ENCODE measurements at places on chromosomes 1 and 21.

DNA sequence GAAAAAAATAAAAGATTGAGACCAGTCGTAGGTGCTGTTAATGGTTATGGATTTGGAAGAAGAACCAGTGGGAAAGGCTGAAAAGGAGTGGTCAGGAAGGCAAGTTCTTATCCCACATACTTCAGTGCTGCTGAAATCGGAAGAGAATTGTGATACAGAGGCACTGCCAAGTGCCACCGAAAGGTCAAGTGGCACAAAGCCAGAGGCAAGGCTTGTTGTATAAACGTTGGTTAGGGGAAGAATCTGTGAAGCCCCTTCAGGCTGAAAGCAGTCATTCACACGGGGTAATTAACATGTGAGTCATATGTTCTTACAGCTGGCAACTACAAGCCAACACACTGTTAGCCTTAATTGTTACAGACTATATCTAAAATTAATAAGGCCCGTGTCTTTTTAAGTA, 48.8 kb downstream of the ZBTB40 start:
- DNase-seq = no peak

- DNase-seq = no peak
Observed at GRCh38 chr1:4214826-4215225, 314.8 kb upstream of the C1orf174 start.

GRCh38 chr21:15291621-15292266, 226.9 kb upstream of the NRIP1 start:
- no peak for DNase-seq

DNA sequence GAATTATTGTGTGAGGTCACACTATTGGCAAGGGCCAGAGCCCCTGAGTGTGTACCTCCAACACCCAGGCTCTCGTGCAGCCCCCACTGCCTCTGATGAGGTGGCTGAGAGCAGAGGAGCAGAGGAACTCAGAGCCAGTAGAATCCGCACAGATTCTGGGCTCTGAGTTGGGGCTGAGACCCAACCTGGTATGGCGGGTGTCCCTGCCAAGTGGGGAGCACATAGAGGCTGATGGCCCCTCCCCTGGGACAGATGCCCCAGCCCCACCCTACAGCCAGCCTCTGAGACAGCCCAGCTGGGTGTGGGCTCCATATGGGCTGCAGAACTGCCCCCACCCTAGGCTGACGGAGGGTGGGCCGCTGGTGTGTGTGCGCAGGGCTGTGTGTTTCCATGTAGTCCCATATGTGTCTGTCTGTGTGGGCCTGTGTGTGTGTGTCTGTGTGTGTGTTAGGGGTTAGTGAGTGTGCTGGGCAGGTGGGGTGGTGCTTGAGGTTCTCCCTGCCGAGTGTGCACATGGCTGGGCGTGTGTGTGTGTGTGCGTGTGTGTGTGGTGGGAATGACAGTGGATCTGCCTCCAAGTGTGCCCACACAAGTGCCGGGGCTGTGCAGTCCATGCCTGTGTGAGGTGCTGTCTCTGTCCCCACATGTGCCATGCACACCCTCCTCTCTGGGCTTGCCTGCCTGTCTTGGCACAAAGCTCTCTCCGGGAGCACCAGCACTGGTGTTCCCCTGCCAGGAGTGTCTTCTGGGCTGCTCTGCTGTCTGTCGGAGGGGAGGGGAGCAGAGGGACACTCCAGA, 24.4 kb downstream of the FOXO6 start:
- DNase-seq = no peak

DNA sequence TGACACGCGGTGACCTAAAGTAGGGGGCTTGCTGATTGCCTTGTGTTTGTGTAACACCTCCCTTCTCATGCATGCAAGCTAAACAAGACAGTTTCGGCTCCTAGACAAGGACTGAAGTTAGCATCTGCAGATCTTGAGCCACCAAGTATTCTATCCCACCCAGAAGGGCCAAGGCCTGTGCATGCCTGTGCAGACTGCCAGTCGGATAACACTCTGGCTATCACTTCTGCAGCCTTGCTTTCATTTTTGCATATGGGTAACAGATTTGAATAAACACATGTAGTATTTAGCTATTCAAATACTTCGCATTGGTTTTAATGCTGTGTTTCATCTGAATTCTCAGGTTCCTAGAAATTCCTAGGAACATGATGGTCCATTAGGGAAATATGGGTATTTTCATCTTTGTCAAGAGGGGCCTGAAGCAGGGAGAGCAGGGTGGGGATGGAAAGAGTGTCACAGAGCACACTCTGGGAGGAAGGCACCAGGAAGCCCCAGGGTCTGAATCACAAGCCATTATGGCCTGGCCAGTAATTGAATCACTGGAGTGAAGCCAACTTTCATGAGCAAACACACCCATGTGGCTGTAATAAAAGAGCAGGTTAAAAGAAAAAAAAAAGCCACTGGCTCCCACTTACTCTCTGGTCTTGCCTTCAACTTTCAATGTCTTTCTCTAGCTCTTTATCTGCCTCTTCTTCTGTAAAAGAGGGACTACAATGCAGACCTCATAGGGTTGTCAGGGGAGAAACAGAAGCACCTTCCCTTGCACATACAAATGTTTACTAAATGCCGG, 28.3 kb downstream of the GADD45A start:
- no peak for DNase-seq

- no peak for DNase-seq
Observed at GRCh38 chr1:227741166-227741870, 6.1 kb downstream of the SNAP47 start.

DNA sequence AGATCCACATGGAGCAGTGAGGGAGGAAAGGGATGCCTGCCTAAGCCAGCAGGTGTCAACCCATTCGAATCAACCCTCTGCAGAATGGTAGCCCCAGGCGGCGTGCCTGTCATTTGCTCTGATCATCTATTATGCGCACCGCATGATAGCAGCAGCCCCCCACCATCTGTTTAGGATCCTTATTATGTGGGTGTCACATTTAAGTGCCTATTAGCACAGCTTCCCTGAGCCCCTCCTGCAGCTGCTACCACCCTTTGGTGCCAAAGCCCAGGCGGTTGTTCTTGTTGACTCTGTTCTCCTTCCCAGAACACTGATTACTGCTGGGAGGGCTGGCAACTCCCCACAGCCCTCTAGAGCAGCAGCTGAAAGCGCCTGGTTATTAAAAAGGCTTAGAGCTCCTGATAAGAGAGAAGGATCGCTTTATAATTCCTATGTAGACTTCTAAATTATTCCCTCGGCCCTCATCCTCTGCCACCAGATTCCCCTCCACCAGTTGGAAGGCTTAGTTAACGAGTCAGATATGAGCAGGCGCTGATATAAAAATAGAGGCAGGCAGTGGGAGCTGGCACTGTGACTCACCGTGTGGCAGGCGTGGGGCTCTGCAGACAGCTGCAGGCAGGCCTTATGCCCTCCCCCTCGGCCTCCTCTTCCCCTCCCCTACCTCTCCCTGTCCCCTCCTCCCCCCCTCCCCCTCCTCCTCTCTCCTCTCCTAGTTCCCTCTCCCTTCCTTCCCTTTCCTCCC, 23.0 kb downstream of the ACTA1 start:
- DNase-seq = no peak

DNA sequence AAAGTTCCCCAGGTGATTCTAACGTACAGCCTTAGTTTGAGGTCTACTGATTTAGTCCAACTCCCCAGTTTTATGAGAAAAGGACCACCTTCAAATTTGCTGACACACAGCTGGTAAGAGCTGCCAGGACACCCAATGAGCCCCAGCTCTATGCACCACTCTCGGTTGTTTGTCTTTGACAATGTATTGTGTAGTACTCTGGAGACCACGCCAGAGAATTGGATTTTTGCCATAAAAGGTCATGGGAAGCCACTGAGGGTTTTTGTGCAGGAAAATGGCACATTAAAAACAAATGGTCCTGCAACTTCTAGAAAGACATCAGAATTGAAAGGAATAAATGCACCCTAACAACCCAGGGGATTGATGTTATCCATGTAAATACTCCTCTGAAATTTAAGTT, 7.1 kb upstream of the IER5 start:
- no peak for DNase-seq

- DNase-seq = no peak
Observed at GRCh38 chr21:42905195-42905594, 12.1 kb downstream of the NDUFV3 start.

- peak; percentile 9 for DNase-seq
Observed at GRCh38 chr1:110211496-110212168, 1.5 kb downstream of the KCNC4 start.

DNA sequence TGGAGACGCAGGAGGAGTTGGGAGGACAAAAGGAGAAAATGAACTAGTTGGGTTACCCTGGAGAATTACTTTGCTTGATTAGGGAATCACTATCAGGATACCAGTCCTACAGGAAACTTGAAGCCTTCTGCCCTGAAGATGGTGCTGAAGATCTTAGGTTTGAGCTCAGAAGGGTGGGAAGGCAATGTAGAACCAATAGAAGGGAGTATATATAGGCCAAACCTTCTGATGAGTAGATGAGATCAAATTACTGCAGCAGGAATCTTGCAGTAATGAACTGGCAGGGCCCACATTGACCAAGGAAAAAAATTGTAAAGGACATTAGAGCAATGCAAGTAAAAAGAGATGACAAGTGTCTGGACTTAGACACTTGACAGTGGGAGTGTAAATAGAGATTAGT, 116.3 kb upstream of the CACYBP start:
- no peak for DNase-seq

DNA sequence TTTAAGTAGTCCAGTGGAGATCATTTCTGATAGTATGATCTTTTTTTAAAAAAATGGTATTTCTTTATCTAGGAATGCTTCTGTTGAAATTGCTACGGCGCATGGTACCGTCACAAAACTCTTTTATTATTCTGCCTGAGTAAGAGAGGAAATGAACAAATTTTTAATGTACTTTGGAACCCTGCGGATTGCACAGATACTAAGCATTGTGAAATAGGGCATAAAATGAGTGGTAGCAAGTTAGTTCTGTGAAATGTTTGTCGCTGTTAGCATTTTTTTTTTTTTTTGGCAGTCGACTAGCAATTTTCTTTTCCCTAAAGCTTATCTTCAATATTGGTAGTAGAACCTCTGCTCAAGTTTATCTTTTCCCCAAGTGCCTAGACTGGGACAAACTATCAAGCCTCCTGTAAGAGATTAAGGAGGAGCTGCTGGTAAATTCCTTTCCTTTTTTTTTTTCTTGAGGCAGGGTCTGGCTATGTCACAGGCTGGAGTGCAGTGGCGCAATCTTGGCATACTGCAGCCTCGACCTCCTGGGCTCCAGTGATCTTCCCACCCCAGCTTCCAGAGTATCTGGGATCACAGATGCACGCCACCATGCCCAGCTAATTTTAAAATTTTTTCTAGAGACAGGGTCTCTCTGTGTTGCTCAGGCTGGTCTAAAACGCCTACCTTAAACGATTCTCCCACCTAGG, 2.2 kb downstream of the ITSN1 start:
- no peak for DNase-seq

DNA sequence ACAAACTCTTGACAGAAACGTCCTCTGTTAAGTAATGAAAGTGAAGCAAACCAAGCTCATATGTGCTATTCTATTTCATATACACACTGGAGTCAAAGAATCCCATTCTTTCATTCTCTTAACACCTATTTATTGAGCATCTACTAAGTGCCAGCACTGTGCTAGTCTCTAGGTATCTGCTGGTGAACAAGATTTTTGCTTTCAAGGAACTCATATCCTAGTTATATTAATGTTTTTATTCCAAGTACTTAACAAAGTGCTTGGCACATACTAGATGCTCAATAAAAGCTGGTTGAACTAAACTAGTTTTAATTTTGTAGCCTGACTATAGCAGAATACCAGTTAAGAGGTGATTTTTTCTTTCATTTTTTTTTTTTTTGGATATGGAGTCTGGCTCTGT, 3.6 kb upstream of the RNF2 start:
- no peak for DNase-seq

DNA sequence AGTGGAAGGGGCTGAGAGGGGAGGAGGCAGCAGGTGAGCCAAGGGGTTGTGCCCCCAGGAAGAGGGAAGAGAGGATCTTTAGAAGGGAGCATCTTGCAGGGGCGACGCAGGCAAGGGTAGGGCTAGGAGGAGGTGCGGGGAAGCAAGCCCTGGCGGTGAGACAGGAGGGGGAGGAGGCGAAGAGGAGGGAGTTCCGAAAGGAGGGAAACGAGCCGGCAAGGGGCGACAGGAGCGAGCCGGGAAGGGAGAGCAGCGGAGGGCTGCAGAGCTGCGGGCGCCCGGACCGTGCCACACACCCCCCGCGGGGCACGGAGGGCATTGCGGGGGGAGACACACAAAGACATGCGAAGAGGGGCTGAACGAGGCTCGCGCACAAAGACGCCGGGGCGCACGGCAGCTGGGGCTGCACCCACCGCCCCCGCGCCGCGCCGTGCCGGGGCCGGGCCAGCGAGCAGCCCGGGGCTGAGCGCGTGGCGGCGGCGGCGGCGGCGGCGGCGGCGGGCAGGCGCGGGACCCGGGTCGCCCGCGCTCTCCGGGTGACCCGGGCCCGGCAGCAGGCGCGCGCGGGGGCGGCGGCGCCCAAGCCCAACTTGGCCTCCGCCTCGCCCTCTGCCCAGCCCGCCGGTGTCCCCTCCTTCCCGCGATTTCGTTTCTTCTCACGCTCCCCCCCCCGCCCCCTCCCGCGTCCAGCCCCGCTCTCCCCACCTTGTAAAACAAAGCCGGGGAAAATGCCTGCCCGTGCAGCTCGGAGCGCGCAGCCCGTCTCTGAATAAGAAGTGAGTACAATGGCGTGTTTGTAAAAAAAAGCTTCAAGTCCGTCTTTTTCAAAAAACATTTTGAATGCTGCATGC, at the start of gene KCNK2:
Gene KCNK2 (plus strand): TSS at position 206 of the 851 bp plus-strand sequence. CDS start 649 bp downstream, outside the sequence.
- no peak for DNase-seq

DNA sequence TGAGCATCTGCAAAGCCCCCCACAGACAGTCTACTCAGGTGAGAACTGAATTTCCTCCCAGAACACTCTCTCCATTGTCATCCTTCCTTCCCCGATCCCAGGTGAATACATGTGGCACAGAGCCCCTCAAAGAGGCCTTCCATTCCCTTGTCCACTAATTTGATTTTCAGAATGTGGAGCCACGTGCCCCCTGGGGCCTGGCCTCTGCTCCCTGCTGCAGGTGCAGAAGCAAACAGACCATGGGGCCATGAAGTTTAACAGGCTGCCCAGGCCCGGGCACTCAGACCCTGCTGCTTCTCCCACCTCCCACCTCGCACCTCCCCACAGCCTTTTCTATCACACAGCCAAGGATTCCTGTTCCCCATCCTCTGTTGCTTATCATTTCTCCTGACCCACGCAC, 243.8 kb upstream of the RAB4A start:
- no peak for DNase-seq

DNA sequence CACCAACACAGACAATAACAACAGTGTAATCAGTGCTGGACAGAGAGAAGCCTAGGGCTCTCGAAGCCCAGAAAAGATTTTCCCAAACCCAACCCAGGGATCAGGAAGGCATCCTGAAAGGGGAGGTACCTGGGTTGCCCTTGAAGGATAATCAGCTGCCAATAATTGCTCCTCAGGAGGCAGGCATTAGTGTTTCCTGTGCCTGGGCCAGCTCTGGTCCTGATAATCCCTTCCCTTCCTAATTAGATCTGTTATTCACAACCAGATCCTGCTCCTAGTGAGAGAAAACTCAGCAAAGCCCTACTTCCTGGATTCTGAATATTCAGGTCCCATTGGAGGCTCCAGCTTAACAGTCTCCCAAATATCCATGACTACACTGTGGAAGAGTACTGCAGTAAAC, 117.4 kb downstream of the DMRTA2 start:
- no peak for DNase-seq
